Stimulated activated CD8-positive, alpha-beta memory T cell treated with anti-CD3 and anti-CD28 coated beads, Interleukin-4, amount 100 ng/mL, for 1 hour (primary cell): ENCODE measurements at places on chromosomes 6 and 20.

- DNase-seq, result no peak
Measured at GRCh38 chr6:4582506-4583417, 193.4 kb upstream of the CDYL start.

DNA sequence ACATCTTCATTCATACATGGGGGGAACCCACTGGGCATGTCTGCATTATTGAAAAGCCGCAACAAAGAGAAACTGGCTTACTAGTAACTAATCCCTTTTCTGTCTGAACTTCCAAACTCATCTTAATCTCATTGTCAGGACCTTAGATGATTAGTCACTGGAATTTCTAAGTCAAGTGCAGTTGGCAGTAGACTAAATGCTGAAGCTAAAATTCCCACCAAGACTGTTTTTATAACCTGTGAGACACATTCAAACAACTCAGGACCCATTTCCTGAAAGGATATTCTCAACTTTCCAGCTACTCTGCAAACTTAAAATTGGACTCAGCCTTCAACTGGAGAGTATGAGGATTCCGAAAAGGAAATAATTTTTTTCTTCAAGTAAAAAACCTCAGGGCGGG is 94.8 kb upstream of the SCAF8 start:
- DNase-seq, result no peak

DNA sequence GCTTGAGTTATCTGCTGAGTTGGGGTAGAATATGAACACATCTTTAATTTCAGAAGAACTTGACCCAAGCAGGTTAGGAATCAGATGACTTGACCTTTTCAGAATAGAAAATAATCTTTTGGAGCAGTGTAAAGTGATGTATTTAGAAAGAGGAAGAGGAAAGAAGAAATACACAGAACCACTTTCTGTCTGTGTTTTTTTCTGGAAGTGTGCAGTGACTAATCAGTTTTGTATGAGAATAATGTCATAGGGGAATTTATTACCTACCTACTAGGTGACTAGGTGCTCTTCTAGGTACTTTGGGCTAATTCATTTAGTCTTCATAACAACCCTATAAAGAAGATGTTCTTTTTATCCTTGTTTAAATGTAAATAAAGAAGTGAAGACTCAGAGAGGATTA is 3.0 kb downstream of the PPP1R14C start:
- no peak for DNase-seq

DNA sequence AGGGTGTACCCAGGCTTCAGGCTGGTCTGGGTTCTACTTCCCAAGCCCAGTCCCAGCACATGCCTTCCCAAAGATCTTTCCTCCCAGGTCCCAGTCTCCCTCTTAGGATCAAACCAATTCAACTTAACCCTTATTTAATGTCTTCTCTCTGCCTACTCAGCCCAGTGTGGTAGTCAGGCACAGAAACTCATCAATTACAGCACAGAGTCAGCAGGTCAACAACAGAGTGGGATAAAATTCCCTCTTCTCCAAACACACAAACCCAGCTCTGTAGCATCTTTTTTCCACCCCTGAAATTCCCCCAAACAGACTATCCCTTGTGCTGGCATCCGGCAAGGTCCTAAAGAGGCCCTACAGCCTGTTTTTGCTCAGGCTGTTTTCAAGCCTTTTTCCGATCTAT is 47.3 kb upstream of the CDYL start:
- DNase-seq, result no peak

DNA sequence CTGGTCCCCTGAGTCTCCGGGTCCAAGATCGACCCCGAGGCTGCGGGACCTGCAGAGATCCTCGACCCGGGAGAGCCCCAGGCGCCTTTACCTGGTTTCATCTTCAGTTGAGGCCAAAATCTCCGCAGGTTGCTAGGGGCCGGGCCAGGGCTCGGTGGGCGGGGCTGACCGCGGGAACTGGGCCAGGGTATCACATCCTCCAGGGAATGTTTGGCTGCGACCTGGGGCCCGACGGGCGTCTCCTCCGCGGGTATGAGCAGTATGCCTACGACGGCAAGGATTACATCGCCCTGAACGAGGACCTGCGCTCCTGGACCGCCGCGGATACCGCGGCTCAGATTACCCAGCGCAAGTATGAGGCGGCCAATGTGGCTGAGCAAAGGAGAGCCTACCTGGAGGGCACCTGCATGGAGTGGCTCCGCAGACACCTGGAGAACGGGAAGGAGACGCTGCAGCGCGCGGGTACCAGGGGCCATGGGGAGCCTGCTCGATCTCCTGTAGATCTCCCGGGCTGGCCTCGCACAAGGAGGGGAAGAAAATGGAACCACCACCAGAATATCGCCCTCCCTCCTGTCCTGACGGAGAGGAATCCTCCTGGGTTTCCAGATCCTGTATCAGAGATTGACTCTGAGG is 53.8 kb upstream of the POLR1H start:
- no peak for DNase-seq

- DNase-seq, result no peak
Measured at GRCh38 chr6:8182902-8183665, 80.7 kb upstream of the EEF1E1 start.

DNA sequence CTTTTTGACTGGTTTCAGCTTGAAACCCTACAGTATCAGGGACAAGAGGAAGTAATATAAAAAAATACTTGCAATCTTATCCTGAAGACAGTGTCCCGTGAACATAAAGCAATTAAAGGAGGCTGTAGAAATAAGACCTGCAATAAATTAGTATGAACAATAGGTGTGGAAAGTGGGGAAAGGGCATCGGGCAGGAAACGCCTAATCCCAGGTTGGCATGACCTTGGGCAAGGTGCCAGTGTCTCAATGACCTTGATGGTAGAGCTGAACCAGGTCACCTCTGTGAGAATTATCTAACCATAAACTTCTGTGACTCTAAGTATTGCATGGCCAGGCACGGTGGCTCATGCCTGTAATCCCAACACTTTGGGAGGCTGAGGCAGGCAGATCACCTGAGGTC is 115.2 kb downstream of the LY86 start:
- DNase-seq, result no peak

- no peak for DNase-seq
Measured at GRCh38 chr6:36997811-36998722, 7.4 kb upstream of the FGD2 start.

DNA sequence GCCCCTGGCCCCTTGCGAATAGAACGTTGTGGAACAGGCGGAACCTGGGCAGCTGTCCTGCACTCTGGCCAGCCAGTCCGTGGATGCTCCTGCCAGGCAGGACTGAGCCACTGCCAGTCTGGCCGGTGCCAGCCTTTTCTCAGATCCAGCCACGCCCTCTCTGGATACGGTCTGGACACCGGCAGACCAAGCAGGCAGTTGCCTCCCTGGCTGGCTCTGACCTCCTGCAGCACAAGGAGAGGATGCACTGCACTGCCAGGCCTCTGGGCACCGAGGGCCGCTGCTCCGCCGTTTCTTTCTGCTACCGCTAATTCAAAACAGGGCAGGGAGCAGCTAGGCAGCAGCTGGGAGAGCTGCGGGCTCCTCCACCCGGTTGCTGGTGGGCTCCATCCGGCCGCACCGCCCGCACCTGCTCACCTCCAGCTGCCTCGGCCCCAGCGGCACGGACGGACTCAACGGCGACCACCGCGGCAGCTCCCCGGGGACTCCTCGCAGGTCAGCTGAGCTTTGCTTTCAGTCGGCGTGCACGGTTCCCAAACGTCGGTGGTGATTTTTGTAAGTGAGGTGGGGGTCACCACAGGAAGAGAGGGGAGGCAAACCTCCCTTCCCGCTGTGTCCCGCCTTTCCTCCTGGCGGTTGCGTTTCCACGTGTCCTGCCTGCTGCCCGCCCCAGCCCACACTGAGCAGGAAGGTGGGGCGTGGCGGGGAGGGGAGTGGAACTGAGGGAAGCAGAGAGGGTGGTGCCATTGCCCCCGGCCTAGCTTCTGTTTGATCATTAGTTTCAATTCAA is 30.3 kb upstream of the AFDN start:
- no peak for DNase-seq

DNA sequence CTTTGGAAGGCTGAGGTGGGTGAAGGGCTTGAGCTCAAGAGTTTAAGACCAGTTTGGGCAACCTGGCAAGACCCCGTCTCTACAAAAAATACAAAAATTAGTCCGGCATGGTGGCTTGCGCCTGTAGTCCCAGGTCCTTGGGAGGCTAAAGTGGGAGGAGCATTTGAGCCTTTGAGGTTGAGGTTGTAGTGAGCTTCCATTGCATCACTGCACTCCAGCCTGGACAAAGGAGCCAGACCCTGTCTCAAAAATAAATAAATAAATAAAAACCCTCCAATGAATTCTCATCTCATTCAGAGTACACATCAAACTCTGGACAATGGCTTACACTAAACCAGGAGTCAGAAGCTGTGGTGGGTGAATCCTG is 31.8 kb downstream of the B4GALT5 start:
- DNase-seq, result no peak

GRCh38 chr20:42613076-42613475 is 576.6 kb downstream of the PTPRT start:
- DNase-seq, result no peak

- DNase-seq, result no peak
Measured at GRCh38 chr20:50594591-50595432, 84.6 kb downstream of the PTPN1 start.

- DNase-seq, result no peak
Measured at GRCh38 chr6:137471986-137472385, 22.2 kb downstream of the OLIG3 start.

GRCh38 chr6:43952746-43953145 is 174.5 kb downstream of the MRPL14 start:
- no peak for DNase-seq

DNA sequence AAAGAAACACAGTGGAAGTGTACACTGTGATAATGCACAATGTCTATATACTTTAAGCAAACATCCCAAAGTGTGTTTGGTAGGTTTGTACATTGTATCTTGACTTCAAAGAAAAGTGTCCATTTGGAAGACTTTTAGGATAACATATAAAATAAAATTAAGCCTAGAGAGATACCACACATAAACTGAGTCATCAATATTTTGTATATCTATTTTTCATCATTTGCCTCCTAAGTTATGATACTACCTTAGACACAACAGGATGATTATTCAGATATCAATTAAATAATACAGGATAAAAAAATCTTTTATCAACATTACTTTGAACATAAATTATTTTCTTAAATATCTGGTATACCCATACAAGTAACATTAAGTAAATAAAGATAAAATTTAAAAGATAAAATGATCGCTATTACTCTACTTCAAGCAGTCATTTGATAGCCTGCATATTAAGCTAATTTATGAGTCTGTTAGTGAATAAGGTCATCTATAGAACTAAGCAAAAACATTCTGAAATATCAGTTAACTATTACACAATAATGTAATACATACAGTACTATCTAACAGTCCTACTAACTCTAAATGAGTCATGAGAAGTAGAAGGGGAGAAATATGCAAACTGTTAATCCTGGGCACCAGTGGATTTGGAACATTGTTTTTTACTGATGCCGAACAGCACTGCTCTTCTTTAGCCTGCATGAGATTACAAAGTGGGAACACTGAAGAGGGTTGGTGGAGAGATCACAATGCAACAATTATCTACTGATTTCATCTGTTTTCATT is 158.4 kb upstream of the SIM1 start:
- no peak for DNase-seq
